ENCODE measurements at places on chromosomes 16 and 17.
A peak's percentile ranks its signal among the peaks of the same experiment; 100 is the strongest.

DNA sequence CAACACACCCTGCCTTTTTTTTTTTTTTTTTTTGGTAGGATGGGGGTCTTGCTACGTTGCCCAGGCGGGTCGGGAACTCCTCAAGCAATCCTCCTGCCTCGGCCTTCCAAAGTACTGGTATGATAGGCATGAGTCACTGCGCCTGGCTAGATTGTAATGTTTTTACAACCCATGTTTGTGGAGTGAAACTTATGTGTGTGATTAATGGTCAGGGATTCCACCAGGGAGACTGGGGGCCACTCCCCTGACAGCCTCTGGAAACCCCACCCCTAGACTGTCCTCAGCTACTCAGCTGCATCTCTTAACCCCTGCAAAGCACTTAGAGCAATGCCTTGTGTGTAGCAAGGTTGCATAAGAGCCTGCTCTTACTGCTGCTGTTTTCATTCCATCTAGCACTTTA lies 220.5 kb downstream of the PARN start:
- DNase-seq: peak; percentile 94

DNA sequence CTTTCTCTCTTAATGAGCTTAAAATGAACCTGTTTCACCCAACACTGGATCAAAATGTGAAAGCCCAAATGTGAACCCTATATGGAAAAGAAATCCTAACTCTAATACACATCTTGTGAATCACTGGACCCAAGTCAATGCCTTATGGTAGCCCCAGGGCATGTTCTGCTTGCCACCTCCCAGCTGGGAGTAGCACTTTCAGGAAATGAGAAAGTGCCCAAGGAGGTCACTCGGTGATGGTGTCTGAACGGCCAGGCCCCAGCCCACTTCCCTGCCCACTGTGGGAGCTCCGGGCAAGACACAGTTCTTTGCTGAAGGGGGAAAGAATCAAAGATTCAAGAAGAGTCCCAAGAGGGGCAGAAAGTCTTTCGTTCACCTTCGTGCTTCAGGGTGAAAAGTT lies 46.1 kb downstream of the GTF3C1 start:
- no peak for DNase-seq

DNA sequence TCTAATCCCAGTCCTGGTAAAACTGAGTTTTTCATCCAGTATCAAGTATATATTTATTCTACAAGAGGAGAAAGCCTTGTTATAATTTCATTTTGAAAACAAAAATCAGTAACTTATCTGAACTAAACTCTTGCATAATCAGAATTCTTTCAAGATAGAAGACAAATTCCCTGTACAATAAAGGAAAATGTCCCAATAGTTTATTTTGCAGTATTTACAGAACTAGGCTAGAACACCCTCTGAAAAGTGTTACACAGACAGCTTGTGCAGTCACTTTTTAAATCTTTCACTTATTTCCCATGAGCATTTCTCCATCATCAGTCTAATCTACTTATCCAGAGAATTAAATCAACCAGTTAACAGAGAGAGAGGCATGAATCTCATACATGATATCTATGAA lies 48.5 kb downstream of the SPOP start:
- DNase-seq: no peak

- DNase-seq: no peak
Measured at GRCh38 chr17:47829870-47830269, 1.5 kb downstream of the MRPL10 start.

DNA sequence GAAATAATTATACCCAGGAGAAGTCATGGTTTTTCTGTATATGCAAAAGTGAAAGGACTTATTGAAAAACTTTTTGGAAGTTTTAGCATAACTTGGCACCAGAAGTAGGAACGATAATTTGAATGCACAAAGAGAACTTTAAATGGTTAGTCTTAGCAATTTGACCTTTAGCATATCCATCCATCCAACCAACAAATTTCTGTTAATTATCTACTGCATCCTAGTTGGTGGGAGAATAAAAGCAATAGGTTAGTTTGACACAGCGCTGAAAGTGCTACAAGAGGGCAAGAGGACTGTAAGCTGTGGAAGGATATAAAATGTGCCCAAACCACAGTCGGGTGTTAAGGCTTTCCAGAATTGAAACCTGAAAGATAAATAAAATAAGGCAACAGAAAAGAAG lies 17.6 kb downstream of the SPAG9 start:
- DNase-seq: no peak

GRCh38 chr17:80198144-80198661 lies 21.9 kb downstream of the SGSH start:
- DNase-seq: no peak

GRCh38 chr17:46151762-46152161 lies 41.5 kb downstream of the KANSL1 start:
- DNase-seq: no peak

DNA sequence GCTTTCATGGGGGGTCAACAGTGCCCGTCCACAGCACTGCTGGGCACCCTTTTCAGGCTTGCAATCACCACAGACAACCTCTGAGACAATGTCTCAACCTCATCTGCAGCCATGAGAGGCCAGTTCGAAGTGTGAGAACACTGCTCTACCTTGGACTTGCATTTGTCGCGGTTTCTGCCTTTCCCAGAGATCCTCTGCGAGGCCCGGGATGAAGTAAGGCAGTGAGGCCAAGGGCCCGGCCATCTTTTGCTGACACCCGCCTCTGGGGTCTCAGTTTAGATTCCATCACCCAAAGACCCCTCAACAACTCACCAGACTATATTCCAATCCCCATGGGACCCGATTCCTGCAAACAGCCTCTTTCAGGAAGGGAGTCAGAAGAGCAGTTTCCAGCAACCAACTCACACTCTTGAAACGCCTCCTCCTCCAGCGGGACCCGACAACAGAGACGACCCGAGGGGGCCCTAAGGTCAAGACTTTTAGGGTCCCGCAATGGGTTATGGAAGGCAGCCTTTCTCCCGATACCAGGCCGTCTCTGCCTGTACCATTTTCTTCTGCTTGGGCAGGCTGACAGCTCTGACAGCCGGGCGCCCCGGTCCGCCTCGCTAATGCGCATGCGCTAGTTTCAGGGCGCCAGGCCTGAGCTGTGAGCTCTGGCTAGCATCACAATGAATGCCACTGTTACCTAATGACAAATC lies 576.0 kb downstream of the KCNJ18 start:
- no peak for DNase-seq

DNA sequence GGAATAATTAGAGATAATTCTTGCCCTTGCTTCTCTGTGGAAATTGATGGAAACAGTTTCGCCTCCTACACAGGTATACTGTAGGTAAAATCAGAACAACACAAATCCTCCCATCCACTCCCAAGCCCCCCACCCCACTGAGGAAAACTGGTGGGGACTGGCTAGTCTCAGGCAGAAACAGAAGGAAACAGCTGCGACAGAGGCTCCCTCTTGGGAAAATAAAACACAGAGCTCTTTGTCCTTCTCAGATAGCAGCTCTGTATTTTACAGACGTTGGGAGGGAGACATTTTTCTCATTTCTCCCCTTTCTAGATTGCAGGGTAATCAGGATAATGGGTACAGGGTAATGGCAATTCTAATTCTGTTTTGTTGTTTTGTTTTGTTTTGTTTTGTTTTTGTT lies 1.1 kb downstream of the SLFN13 start:
- no peak for DNase-seq

- no peak for DNase-seq
Measured at GRCh38 chr16:72299684-72300243, 127.8 kb upstream of the PMFBP1 start.

GRCh38 chr17:69320210-69320907 lies 6.6 kb downstream of the ABCA5 start:
- no peak for DNase-seq

DNA sequence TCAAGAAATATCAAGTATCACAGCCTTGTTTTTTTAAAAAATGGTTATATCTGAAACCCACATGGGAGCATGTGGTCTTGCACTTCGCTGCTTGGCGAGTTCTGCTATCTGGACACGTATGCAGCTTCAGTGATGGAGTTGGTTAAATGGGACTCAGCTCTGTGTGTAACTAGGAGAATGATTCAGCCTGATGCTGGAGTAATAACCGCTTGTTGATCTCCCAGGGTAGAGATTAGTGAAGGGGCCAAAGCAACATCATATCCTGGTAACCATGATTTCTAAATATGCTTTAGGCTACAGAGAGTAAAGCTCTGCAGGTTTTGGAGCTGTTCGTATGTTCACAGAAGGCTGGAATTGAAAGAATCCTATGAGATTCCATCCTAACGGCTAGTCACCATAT lies 63.2 kb downstream of the IQCK start:
- DNase-seq: peak; percentile 30

- no peak for DNase-seq
Measured at GRCh38 chr16:9870962-9871361, 311.3 kb downstream of the GRIN2A start.

- DNase-seq: no peak
Measured at GRCh38 chr17:60301649-60302048, 90.3 kb downstream of the USP32 start.

DNA sequence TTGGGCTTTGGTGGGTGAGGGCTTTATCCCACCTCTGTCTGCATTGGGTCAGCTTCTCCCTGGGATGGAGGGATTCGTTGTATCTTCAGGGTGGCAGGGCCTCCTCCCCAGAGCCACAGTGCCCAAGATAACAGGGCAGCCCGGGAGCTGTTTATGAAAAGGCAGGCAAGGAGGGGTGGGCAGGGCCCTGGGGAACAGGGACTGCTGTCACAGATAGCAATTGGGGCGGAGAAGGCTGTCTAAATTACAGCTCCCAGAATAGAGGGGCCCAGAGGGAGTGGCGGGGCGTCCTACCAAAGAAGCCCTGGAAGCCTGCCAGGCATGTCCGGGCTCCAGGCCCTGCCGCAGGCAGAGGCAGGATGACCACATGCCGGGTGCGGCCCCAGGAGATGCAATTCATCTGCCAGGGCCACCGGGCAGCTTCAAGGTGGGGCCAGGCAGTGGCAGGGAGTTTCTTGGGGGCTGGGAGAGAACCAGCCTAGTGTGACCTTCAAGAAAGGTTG lies 18.8 kb upstream of the PHOSPHO1 start:
- no peak for DNase-seq

DNA sequence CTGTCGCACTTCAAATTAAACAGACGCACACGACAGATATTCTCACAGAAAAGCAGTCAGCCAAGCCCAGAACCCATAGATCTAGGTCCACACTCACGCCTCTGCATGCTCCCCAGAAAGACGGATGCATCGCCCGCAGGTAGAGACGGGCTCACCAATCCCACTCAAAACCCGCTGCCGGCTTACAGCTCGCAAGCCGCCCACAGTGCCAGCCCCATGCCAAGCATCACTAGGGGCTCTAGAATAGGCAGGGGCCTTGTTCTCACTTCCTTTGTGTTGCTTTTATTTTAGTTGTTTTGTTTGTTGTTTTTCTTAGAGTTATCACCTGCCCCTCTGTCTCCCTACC lies 336 bp upstream of the BMERB1 start:
- DNase-seq: no peak

GRCh38 chr17:80676096-80676466 lies 131.4 kb downstream of the RPTOR start:
- DNase-seq: no peak

DNA sequence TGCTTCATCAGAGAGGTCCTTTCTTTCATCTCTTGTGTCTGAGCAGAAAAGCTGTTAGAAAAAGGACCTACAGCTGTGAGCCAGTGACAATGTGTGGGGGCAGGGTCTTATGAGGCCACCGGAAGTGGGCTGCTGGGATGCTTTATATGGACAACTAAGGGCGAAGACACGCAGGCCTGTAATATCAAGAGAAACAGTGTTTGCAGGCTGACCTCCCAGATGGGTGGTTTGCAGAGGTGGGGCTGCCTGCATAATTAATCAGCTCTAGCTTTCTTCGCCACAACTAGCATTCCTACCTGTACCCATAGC lies 30.4 kb upstream of the SALL1 start:
- DNase-seq: no peak

DNA sequence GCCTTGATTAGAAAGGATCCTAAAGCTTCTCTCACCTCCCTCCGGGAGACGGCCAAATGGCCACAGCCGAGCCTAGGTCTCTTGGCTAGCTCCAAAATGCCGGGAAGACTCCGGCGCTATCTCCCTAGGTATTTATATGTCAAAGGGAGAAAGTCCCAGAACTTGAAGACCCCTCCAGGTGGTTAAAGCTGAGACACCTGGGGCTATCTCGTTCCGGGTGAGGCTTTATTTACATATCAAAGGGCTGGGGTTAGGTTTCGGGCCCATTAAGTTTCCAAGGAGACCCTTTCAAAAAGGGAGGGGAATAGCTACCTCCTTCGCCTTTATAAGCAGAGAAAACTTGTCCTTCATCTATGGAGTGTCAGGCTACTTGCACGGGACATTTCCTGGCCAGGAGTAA lies 70.9 kb upstream of the KIFC3 start:
- no peak for DNase-seq

DNA sequence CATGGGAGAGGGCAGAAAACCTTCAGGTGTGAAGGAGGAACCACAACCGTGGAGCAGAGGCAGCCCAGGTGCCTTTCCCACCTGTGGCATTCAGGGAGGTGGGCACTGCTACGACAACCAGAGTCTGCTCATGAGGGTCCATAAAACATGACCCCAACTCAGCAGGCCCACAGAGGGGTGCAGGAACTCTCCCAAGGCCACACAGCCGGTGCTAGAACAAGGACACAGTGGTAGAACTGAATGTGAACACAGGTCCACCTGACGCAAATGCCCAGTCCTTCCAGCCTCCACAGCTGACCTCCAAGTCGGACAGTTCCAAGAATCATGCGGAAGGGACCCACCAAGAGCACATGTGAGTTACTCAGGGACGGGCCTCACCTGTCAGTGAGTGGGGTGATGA lies 76.4 kb downstream of the DNAH17 start:
- no peak for DNase-seq

DNA sequence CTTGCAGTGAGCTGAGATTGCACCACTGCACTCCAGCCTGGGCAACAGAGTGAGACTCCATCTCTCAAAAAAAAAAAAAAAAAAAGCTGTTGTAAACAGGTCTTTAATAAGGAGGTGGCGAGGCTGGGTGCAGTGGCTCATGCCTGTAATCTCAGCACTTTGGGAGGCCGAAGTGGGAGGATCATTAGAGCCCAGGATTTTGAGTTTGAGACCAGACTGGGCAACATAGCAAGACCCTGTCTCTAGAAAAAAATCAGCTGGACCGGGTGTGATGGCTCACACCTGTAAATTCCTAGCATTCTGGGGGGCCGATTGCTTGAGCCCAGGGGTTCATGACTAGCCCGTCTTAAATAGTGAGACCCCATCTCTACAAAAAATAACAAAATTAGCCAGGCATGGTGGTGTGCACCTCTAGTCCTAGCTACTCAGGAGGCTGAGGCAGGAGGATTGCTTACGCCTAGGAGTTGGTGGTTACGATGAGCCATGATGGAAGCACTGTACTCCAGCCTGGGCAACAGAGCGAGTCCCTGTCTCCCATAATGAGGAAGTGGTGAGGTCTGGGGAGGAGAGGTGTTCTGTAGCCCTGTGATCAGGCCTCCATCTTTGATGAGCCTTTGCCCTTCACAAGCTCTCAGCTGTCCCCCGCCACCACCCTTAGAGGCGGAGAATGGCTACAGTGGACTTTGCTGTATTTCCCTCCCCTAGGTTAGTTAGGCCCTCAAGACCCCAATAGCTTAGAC lies 36.2 kb downstream of the ZNF778 start:
- no peak for DNase-seq

GRCh38 chr16:89090669-89091426 lies 2.8 kb upstream of the ACSF3 start:
- DNase-seq: no peak
